Amniotic epithelial cell (primary cell): ENCODE measurements at places on chromosomes 1 and 21.

- DNase-seq = no peak
Measured at GRCh38 chr1:22537441-22538139, 25.7 kb upstream of the EPHA8 start.

- no peak for DNase-seq
Measured at GRCh38 chr1:238139713-238140112, 249.0 kb upstream of the ZP4 start.

GRCh38 chr21:42834726-42835191 lies 44.6 kb downstream of the WDR4 start:
- DNase-seq = no peak

- no peak for DNase-seq
Measured at GRCh38 chr21:41547111-41547510, 39.2 kb upstream of the TMPRSS2 start.

DNA sequence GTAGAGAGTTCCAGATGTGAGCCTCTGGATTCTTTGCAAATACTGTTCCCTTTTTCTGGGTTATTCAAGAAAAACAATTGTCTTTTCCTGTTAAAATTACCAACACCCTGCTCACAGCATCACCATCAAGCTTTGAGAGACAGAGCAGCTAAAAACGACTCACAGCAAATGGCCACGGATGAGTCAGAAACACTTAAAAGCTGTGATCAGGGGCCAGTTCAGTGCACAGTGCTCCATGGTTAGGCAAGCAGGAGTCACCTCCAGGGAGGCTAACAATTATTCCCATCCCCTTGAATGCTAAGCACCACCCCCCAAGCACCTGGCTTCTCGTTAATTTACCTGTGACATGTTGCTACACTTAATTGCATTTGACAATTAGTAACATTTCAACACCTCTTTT lies 128.4 kb upstream of the CAMK1G start:
- DNase-seq = peak; percentile 16

DNA sequence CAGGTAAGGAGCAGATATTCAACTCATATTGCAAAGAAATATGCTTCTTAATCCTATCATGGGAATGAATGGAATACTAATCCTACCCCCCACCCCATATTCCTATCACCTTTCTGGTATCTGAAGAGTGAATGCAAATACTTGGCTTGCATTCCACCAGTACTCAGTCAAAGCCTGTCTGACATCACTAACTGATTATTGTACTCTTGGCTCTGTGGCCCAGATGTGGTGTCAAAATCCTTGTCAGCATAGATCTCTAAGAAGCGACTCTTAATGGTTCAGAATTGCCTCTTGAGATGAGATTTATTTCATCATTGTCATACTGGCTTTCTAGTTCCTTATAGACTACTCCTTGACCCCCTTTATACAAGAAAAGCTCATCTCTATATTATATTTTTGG lies 604.6 kb downstream of the ADGRL2 start:
- DNase-seq = no peak

- no peak for DNase-seq
Measured at GRCh38 chr1:3906672-3907020, 6.6 kb upstream of the C1orf174 start.

DNA sequence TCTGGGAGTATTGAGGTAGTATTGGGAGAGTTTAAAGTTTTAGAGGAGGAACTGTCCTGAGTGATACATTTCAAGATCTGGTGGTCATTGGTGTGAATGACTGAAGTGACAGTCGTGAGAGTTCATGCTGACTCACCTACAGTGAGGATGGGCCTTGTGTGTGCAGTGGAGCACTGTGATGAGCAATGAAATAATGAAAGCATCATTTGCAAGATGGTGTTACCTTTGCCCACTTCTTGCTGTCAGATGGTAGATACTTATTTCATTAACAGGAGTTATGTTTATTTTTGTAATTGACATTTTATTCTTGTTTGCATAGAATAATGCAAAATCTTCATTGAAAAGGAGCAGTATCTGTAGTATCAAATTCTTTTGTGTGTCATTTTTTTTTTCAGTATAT lies 29.0 kb downstream of the POU2F1 start:
- DNase-seq = no peak

GRCh38 chr1:151458802-151459330 lies 428 bp downstream of the POGZ start:
- peak; percentile 64 for DNase-seq

GRCh38 chr1:111101854-111102642 lies 37.8 kb downstream of the DRAM2 start:
- no peak for DNase-seq

DNA sequence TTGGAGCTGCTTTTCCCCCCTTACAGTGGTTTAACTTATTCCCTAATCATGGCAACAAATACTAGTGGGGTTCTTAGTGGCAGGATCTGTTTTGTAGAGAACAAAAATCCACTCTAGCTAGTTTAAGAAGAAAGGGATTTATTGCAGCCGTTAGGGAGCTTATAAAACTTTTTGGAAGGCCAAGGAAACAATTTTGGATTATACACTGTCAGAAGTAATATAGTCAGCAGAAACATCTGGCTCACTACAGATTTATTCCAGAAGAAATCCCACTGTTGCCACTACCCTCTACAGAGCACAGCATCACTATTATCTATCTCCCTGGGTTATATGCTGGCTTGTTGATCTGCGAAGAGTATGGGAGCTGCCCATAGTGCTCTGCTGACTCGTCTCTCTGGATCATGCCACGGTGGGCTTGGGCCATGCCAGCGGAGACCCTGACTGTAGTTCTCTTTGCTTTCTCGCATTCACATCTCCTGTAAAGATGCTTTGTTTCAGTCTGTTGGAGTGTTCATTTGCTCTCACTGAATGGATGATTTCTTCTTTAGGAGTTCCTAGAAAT lies 107.5 kb downstream of the ODF2L start:
- no peak for DNase-seq

DNA sequence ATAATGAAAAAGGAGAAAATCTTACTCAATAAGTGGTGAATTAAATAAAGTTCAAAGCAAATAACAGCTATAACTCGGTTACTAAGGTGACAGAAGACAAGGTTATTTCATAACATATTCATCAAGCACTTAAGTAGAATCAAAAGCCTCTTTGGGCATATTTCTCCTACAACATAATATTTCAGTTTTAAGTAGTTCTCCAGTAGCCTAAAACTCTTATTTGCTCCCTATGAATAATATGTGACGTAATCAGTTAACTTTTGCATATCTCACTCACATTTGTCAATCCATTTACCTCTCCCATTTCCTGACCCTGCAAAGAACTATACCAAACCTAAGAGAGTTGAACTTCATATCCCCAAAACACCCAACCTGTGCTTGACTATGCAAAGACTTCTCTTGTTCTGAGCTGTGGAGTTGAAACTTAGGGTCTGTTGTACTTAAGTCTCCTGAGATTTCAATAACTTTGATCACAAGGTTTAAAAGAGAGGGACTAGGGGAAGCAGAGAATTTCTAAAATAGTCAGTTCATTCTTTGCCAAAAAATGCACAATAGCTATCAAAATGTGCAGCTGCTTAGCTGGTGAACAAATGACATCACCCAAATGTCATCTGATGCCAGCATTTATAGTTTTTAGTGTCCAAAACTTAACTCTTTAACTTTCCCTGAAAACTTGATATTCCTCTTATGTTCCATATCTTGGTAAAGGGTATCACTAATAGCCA lies 37.2 kb downstream of the TTLL7 start:
- peak; percentile 15 for DNase-seq

DNA sequence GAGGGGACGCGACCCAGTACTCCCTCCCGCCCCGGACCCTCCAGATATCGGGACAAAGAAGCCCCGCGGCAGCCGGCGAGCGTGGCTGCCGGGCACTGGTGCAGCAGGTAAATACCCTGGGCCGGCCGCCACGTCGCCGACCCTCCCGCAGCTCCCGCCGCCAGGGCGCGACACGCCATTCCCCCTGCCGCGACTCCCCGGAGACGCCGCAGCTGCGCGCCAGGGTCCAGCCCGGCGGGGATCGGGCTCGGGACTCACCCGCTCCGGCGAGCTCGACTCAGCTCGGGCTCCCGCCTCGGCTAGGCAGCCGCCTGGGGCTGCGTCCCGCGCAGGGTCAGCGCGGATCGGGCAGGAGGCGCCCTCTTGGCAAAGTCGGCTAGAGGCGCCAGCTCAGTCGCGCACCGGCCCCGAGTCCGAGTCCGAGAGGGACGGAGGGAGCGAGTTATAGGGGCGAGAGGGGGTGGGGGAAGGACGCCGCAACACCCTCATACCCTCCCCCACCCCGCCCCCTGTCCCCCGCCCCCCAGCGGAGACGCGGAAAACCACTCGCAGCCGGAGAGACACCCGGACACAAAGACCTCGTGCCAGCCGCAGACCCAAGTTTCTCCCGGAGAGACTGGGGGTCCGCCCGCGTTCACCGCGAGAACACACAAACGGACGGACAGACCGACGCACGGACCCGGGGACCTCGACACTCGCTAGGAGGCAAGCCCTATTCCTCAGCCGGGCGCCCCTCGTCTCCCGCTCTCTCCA lies 985 bp downstream of the SYT6 start:
- peak; percentile 40 for DNase-seq

GRCh38 chr1:116833718-116834117 lies 76.0 kb upstream of the PTGFRN start:
- no peak for DNase-seq

GRCh38 chr1:51324251-51325010 lies 5.9 kb downstream of the TTC39A start:
- DNase-seq = no peak

DNA sequence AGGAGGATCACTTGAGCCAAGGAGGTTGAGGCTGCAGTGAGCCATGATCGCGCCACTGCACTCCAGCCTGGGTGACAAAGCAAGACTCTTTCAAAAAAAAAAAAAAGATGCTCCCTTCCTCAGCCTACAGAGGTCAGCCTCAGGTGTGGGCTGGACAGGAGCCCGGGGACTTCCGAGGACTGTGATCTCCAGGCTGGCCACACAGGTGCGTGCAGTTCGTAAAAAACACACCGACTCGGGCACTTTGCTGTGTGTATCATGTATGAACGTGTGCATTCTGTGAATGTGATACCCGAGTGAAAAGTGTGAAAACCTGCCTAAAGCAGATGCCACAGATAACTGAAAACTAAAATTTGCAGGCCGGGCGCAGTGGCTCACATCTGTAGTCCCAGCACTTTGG lies 8.4 kb upstream of the CCDC27 start:
- DNase-seq = no peak

- DNase-seq = peak; percentile 18
Measured at GRCh38 chr1:96521994-96522760, 199.4 kb upstream of the PTBP2 start.

DNA sequence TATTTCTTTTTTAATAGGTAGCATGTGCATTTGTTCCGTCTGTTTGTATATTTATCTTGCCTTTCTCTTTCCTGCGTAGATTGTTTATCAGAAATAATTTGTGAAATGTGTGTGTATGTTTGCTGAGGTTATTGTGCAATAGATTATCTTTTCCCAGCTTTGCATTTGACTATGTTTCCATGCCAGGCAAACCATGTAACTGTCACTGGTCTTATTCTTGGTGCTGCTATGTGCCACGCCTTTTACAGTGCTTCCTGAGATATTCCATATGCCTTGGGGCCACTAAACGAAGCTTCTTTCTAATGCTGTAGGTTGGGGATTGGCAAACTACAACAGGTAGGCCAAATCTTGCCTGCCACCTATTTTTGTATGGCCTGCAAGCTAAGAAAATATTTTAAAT lies 598.8 kb downstream of the PLPP3 start:
- peak; percentile 68 for DNase-seq

- no peak for DNase-seq
Measured at GRCh38 chr1:180257486-180257885, 27.4 kb downstream of the LHX4 start.

GRCh38 chr1:46394872-46395465 lies 852 bp downstream of the FAAH start:
- DNase-seq = no peak

GRCh38 chr21:45208627-45208951 lies 79.1 kb downstream of the POFUT2 start:
- DNase-seq = peak; percentile 65

DNA sequence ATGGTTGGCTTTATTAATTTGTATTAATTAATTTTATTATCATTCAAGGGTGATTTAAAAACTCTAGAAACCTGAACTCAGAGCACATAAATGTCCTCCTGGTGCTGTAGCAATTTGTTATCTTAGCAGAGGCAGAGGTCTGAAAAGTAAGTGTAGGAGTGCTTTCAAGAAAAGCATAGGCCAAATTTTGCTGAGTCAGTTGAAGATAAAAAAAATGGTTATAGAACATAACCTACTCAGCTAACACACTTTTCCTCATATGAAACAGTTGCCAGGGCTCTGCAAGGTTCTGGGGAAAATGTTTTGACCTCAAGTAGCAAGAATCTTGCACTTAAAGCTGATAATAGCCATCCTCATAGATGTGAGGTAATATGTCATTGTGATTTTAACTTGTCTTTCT lies 53.5 kb upstream of the CHODL start:
- no peak for DNase-seq

DNA sequence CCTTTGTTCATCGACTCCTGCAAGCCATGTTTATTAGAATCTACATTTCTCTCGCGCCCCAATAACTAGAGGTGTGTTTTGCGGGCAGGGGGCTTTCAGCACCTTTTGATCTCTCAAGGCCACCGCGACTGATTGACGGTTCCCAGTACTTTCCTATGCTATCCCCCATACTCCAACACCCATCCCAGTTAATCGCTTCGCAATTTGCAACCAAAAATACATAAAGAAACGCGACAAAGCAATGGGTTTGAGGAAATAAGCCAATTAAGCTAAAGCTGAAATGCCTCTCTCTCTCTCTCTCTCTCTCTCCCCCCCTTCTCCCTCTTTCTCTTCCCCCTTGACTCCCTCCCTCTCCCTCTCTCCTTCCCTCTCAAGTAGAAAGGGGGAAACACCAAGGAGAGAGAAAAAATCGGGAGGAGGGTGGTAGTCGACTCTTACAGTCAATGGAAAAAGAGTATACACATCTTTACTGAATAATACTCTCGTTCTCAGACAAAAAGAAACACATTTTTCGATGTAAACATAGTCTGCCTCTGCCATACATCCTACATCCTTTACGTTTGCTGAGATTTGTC lies 128.0 kb upstream of the DPYD start:
- peak; percentile 23 for DNase-seq

DNA sequence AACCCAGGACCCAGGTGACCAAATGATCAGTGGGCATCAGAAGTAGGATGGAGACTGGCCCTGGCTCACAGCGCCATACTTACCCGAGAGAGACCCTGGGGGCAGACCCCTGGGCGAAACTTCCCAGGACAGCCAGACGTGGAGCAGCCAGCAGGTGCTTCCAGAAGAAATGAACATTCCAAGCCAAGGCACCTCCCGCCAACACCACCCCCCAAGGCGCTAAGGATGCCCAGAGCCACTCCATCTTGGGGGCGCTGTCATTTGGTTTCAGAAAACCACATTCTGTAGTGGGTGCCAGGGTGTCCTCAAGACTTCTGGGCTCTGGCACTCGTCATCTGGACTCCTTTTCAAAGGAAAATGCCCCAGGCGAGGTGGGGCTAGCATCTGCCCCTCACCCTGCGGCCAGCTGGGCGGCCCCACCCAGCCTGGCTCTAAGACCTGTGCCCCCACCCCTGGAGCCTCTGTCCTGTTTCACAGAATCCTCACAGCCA lies 98.8 kb downstream of the RIPK4 start:
- DNase-seq = no peak

DNA sequence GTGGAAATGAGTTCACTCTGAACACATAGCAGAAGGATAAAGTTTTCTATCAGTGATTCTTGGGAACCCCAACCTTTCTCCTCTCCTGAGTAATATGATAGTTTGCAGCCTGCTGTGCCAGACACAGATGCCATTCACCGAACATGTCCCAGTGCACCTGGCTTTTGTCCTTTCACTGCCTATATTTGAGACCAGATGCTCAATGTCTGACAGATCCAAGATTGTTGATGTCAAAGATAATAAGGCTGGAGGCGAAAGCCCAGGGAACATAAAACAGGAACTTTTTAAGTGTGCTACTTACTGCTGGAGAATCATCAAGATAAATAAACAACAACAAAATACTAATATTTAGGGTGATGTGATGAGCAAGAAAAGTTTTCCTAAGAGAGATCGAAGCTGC lies 139.3 kb downstream of the TIAM1 start:
- no peak for DNase-seq
